GM12864 (cell line): ENCODE measurements at places on chromosomes 3 and 15.

- DNase-seq: peak; percentile 81
Observed at GRCh38 chr15:32908135-32908801, 190.5 kb downstream of the GREM1 start.

DNA sequence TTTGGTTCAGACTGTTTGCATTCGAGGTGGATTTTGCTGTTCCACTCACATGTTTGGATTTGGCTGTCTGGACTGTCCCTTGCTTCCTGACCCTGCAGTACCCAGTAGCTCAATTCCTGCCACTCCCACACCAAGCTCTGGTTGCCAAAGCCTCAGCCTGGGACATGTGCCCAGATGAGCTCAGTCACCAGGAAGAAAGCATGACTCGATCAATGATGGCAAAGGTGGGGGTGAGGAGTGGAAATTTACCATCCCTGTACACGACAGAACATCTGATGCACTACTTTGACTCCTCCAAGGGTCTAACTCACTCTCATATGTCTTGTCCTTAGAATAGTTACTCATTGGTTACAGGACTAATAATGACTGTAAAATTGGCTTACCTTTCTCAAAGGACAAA, 45.2 kb downstream of the ZNF385D start:
- no peak for DNase-seq

GRCh38 chr3:149000206-149000745, 8.9 kb downstream of the GYG1 start:
- no peak for DNase-seq

- peak; percentile 85 for DNase-seq
Observed at GRCh38 chr15:64153480-64154367, 2.2 kb downstream of the SNX22 start.

GRCh38 chr15:74345051-74345450, 22.4 kb downstream of the CYP11A1 start:
- DNase-seq: no peak

GRCh38 chr3:74500257-74500656, 114.2 kb downstream of the CNTN3 start:
- DNase-seq: no peak

DNA sequence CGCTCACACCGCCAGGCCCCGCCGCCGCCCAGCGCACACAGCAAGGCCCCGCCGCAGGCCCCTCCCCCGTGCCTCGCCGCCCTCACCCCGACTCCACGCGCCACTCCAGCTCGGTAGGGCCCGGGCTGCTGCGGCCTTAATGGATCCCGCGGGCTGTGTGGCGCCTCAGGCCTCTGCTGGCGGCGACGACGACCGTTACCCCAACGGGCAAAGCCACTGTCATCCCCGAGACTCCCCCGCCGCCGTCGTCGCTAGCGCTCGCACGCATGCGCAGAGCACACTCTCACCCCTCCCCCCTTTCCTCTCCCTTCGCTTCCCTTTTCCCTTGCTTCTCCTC, at the start of gene MSL2:
Gene MSL2 (minus strand): TSS at position 272 of the 337 bp plus-strand sequence. CDS start 1,222 bp downstream, outside the sequence.
- no peak for DNase-seq

GRCh38 chr3:138686771-138687221, 78.2 kb downstream of the FAIM start:
- peak; percentile 83 for DNase-seq

GRCh38 chr3:194612221-194612620, 21.0 kb downstream of the TMEM44 start:
- no peak for DNase-seq

DNA sequence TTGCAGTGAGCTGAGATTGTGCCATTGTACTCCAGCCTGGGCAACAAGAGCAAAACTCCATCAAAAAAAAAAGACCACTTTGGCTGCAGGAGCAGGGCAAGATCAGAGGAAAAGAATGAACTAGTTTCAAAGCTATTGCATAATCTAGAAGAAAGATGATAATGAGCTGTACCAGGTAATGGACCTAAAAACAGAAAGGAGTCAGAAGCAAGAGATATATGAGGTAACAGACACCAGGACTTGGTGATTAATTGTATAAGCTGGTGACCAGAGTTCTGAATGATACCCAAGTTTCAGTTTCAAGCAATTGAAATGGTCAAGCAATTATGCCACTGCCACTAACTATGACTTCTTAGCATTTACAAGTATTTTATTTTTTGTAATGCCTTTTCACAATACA, 2.9 kb downstream of the POLQ start:
- no peak for DNase-seq

GRCh38 chr3:120275618-120276017, 9.4 kb downstream of the GPR156 start:
- no peak for DNase-seq

GRCh38 chr3:85142626-85143025, 183.8 kb downstream of the CADM2 start:
- no peak for DNase-seq
